PC-3 (cell line): ENCODE measurements at places on chromosomes 2 and 18.

DNA sequence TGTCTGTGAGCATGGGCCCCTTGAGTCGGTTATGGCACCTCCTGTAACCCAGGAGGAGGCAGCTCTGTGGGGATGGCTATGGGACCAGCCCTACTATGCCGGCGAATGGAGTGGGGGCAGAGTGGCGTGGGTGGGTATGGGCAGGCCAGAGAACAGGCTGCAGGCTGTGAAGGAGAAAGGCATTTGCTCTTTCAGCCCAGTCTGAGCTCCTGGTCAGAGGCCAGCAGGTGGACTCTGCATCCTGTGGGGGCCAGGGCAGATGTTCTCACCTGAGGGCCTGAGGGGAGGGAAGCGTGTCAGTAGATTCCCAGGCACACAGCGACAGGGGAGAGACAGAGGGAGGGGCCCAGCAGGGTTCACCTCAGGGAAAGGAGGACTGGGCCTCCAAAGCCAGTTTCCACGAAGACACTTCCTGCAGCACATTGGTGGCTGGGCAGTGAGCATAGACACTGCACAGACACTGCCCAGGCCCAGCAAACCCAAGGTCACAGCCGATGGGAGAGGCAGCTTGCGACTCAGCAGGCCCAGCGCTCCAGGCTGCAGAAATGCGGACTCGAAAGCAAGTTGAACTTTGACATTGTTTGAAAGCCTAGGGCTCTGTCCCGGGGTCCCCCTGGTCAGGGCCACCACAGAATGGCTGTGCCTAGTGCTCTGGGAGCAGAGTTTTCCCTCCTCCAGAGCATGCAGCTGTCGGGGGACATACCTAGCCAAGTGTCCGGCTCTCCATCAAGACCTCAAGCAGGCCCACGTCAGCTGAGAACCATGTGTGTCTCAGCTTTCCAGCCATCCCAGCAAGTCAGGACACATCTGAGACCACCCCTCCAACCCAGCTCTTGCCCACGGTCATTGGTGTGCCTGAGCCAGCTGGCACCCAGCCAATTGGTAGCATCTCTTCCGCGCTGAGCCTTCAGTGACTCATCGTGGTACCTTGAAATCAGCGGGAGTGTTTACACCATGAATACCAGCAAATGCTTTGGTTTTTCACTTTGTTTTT, 53.8 kb downstream of the TGOLN2 start:
- peak; percentile 67 for DNase-seq

GRCh38 chr18:50970006-50970405, 2.2 kb downstream of the ELAC1 start:
- DNase-seq: peak; percentile 37

DNA sequence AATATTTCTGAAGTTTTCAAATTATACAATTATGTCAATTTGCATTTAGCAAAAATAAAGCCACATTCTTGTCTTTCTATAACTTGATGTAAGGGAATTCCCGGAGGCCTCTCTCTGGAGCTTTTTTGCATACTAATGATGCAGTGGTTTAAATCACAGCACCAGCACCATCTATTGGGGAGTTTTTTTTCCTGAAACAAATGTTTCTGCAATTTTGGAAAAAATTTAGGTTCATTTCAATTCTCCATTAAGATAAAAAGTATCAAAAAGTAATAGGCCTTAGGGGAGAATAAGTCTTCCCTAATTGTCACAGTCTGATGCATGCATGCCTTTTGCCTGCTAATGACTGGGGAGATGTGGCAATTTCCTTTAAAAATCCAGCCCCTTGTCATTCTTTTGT, 13.5 kb downstream of the CBLN2 start:
- no peak for DNase-seq

GRCh38 chr2:137287913-137288639, 522.7 kb downstream of the THSD7B start:
- no peak for DNase-seq

GRCh38 chr18:649341-649740, 8.1 kb upstream of the TYMS start:
- DNase-seq: peak; percentile 89
